Iris pigment epithelial cell (primary cell): ENCODE measurements at places on chromosomes 2 and 18.

- DNase-seq, result no peak
Observed at GRCh38 chr2:60379684-60380083, 173.8 kb downstream of the BCL11A start.

DNA sequence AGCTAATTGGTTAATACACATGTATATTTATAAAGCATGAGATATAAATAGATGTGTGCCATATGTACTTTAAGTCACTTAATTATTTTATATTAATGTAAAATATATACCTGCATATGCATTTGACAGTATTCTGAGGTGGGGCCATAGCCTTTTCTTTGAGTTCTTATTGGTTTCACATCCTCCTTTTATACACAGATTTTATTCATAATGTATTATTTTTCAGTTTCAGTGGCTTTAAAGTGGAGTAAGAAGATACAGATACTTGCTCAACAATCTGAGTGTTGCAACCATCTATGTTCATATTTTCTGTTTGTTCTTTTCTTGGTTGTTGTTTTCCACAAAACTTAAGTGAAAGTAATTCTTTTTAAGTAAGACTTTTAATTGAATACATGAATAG lies 436.5 kb downstream of the RND3 start:
- no peak for DNase-seq

GRCh38 chr2:52512760-52513159 lies 1254.8 kb upstream of the CHAC2 start:
- DNase-seq, result no peak

DNA sequence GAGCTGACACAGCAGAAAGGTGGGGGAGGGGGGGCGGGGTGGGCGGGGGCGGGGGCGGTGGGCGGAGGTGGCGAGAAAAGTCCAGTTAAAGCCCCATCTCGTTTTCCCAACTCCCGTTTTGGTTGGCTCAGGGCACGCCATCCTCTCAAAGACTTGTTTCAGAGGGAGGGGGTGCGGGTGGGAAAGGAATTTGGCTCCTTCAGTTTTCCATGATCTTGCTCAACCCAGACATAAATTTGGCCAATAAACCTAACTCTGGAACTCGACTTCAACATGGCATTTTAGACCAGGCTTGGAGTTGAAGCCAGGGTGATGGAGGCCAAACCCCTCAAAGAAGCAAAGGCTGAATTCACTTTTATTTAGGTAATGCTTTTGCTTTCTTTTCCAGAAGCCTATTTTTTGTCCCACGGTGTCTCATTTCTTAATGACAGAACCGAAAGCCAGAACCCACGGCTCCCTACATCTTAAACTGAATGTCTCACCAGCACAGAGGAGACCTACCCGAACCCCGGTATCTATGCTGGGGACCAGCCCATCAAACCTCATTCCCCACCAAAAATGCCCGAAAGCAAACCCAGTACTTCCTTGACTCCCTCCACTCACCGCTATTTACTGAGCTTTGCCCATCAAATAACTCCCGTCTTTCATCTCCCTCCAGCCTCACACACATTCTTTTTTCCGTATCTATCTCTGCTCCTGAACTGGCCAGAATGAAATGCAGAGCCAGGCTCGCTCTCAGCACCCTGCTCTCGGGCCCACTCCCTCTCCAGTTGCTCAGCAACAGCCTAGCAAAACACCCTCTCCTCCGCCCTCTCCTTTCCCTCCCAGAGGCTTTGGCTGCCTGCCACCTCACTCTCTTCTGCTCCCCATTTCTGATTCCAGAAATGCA lies 4.3 kb downstream of the IGFBP5 start:
- peak; percentile 88 for DNase-seq

- peak; percentile 22 for DNase-seq
Observed at GRCh38 chr2:86000131-86000937, 105.4 kb downstream of the POLR1A start.

GRCh38 chr2:97698530-97698929 lies 14.8 kb upstream of the ZAP70 start:
- no peak for DNase-seq

- DNase-seq, result peak; percentile 49
Observed at GRCh38 chr2:225865468-225865867, 466.0 kb downstream of the NYAP2 start.

DNA sequence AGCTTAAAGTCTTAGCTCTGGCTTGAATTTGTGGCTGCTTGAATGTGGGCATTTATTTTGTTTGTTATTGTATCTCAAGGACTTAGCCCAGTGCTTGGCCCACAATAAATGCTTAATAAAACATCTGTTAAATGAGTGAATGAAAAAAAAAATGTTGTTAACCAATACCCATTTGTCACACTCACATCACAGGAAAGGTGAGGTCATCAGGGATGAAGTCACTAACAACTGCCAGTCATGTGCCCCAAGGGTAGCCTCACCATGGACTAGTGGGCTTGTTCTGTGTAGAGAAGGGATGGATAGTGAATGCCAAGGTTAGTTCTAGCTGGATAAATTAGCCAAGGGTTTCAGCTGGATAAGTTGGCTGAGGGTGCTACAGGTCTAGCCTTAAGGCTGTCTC lies 3.0 kb downstream of the NRBP1 start:
- DNase-seq, result peak; percentile 66

DNA sequence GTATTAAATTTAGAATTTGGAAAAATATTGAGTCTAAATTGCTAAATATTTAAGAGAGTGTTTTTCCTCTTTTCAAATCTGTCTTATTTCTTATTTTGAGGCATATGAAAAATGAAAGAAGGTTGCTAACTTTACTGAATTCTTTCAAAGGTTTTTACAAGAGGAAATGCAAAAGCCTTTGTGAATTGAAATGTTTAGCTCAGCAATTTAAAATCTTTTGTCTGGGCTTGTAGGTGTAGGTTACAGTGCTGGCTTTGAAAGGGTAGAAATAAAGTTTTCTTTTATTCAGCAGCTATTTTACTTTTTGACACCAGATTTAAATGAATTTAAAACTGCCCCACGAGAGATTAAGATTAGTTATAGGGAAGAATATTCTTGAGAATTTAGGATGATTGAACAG lies 192.0 kb downstream of the CDH7 start:
- DNase-seq, result no peak

DNA sequence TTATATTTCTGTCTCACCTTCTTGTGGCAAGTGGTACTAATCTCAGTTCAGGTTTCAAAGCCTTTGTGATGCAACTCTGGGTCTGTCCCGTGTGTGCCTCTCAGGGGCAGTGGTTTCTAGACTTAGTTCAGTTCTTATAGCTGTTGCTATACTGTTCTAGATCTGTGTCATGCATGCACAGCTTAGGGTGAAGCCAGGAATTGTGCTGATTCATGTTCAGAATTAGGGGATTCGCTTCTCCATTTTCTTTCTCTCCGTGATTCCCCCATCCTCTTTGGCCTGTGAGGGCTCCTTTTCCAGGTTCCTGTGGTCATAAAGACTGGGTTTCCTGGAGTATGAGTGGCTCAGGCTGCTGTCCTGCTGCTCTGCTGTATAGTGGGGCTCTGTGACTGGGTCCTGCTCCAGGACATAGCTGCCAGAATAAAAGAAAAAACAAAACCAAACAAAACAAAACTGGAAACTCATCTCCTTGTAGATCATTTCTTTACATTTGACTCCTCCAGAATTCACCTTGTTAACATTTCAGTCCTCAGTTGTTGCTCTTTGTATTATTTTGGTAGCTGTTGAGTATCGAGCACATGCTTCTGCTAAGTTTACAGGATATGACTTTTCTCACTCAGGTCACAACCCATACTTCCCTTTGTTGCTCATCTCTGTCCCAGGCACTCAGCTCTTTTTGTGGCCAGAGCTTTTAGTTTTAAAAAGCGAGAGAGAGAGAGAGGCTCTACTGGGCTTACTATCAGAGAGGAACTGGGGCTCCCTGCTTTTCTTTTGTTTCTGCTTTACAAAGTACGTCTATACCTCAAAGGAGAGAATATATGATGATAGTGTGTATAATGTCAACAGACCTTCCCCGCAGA lies 34.2 kb downstream of the CERS6 start:
- DNase-seq, result peak; percentile 80

DNA sequence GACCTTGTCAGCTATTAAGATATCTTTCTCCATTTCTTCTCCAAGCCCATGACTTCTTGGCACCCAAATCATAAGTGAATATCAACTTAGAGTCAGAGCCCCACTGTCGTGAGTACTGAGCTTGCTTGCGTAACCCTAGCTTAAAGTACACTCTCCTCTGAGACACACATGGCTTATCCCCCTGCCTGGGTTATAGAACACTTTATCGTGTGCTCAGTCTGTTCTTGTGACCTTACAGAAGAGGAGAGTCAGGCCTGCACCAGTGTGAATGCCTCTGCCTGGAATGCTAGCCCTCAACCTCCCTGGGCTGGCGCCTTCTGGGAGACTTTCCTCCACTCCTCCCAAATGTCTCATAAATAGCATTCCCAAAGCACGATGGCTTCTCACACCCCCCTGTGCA lies 79.3 kb downstream of the CEP192 start:
- peak; percentile 77 for DNase-seq

- DNase-seq, result no peak
Observed at GRCh38 chr2:28058791-28059190, 168.3 kb downstream of the BABAM2 start.

DNA sequence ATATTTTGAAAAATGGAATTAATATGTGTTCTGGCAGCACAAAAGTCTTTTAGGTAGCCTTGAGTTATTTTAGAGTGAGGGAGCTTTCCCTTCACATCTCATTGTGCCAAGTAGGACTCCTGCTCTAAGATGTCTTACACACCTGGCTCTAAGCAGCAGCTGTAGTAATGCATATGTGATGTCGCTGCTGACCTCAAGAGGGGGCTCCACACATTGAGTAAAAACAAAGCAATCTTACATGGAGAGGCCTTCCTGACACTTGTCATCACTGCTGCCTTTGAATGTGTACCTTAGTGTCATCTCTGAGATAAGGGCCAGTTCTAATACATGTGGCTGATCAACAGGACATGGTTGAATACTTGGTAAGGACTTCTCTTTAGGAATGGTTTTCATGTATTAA lies 75.8 kb downstream of the ACTR3 start:
- peak; percentile 60 for DNase-seq

DNA sequence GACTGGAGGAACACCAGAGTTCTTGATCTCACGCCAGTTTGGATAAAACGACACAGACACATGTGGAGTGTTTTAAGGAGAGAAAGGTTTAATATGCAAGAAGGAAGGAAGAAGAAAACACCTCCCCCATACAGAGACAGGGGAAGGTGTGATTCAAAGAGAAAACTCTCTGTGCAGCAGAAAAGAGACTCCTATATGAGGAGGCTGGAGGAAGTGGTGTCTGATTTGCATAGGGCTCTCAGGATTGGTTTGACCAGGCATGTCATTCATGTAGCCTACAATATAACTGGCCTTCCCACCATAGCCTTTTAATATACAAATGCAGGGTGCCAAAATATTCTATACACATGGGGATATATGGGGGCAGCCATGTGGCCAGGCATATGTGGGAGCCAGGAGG lies 1386.5 kb downstream of the RPIA start:
- DNase-seq, result no peak

GRCh38 chr2:123073371-123073770 lies 951.7 kb upstream of the CNTNAP5 start:
- peak; percentile 1 for DNase-seq

GRCh38 chr2:85222792-85223191 lies 89.6 kb downstream of the TCF7L1 start:
- DNase-seq, result peak; percentile 17

GRCh38 chr2:67463810-67464209 lies 66.7 kb downstream of the ETAA1 start:
- no peak for DNase-seq

DNA sequence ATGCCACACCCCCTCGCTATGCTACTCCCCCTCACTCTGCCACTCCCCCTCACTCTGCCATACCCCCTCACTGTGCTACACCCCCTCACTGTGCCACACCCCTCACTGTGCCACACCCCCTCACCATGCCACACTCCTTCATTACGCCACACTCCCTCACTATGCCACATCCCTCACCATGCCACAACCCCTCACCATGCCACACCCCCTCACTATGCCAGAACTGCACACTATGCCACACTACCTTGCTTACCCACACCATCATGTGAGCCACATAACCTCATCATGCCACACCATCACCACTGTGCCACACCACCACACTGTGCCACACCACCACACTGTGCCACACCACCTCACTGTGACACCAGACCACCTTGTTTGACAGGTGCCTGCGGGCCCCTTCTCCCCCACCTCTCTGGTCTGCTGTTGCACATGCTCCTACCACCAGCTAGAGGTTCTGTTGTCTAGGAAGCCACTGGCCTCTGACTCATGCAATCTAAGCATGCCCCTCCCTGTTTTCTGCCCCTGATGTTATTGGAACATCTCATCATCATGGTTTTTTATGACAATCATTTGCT lies 22.0 kb downstream of the MARCHF4 start:
- peak; percentile 83 for DNase-seq

DNA sequence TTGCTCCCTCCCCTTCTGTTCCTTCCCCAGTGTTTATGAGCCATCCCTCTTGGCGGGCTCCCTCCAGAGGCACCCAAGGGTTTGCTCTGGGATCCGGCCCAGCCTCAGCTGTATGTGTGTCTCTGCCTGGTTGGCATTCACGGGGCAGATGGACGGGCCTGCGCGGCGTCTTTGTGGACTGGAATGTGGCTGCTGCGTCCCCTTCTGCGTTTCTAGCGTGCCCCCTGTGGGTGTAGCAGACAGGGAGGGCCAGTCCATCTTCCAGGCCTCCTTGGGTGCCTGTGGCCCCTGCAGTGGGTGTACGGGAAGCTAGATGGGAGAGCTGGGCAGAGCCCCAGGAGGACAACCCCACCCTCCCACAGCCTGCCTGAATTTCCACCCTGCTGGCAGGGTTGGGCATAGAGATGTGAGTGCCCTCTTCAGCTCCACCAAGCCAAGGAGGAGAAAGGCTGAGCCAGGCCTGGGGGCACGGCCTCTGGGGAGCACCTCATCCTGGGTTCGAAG lies 15.7 kb downstream of the GPC1 start:
- DNase-seq, result no peak

DNA sequence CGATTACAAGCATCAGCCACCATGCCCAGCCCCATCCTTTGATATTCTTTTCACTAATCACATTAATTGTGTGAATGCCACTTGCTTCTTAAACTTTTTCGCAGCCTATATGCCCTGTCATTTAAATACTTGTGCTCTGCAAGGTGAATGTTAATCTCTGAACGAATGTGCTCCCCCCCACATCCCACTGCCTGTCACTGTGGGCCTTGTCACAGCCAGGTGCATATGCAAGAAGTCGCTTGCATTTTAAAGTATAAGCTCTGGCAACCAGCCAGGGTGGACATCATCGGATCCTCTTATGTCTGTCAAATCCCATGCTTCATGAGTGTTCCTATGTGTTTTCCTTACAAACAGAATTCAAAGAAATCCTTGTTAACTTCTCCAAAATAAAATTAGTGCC lies 304.4 kb downstream of the GALR1 start:
- DNase-seq, result no peak

DNA sequence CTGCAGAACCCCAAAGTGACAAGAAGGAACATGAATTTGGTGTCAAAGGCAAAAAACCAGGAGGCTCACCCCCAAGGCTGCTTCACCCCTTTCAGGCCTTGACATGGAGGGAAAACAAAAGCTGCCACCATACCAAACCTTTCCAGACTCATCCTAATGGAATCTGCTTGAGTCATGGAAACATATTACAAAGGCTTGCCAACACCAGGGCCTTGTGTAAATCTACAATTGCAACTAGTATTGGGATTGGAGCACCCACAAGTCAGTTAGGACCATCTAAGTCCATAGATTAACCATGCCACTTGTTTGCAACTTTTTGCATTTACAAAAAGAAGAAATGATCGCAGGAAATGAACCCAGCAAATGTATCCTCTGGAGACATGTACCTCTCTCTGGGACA lies 297.6 kb downstream of the CDCA7 start:
- DNase-seq, result peak; percentile 90

- DNase-seq, result no peak
Observed at GRCh38 chr2:221524158-221524557, 47.9 kb downstream of the EPHA4 start.

- no peak for DNase-seq
Observed at GRCh38 chr2:29398384-29399237, 283.4 kb downstream of the CLIP4 start.

- DNase-seq, result no peak
Observed at GRCh38 chr2:65498396-65498795, 66.0 kb upstream of the SPRED2 start.
